ENCODE measurements at places on chromosomes 1 and 21.
A peak's percentile ranks its signal among the peaks of the same experiment; 100 is the strongest.

DNA sequence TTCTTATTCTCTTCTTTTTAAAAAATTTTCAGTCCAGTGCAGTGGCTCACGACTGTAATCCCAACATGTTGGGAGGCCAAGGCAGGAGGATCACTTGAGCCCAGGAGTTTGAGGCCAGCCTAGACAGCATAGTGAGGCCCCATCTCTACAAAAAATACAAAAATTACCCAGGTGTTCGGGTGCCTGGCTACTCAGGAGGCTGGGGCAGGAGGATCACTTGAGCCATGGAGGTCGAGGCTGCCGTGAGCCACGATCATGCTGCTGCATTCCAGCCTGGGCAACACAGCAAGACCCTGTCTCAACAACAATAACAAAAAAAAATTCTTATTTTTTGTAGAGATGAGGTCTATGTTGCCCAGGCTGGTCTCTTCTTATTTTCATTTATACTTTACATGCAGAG is 7.9 kb downstream of the PLA2G2D start:
- no peak for DNase-seq

- DNase-seq = peak; percentile 22
Measured at GRCh38 chr1:220123889-220124288, 30.0 kb downstream of the IARS2 start.

GRCh38 chr21:26170471-26171257 is at the start of gene APP:
Gene APP, minus strand, starts transcription at chr21:26170770. Its CDS starts 150 bp downstream, at chr21:26170620.
- DNase-seq = peak; percentile 55

GRCh38 chr1:2213576-2214505 is 14.3 kb upstream of the SKI start:
- DNase-seq = no peak

- no peak for DNase-seq
Measured at GRCh38 chr1:67261680-67262079, 46.0 kb upstream of the IL12RB2 start.

- no peak for DNase-seq
Measured at GRCh38 chr1:66535061-66535460, 1.1 kb downstream of the SGIP1 start.

DNA sequence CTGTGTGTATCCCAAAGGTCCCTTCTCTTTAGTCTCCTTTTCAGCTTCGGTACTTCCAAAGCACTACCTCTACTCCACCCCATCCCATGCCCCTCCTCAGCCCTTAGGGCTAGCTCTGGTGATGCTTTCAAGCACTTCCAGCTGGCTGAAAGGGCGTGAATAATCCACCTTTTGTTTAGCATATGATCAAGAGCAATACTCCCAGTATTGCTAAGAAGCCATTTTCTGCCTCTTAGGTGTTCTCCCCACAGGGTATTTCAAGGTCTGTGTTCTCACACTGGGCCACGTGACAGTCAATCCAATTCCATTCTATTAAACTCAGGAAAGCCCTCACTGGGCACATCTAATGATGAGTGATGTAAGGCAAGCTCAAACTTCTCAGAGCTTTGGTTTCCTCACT is 298.5 kb upstream of the PROX1 start:
- DNase-seq = no peak

DNA sequence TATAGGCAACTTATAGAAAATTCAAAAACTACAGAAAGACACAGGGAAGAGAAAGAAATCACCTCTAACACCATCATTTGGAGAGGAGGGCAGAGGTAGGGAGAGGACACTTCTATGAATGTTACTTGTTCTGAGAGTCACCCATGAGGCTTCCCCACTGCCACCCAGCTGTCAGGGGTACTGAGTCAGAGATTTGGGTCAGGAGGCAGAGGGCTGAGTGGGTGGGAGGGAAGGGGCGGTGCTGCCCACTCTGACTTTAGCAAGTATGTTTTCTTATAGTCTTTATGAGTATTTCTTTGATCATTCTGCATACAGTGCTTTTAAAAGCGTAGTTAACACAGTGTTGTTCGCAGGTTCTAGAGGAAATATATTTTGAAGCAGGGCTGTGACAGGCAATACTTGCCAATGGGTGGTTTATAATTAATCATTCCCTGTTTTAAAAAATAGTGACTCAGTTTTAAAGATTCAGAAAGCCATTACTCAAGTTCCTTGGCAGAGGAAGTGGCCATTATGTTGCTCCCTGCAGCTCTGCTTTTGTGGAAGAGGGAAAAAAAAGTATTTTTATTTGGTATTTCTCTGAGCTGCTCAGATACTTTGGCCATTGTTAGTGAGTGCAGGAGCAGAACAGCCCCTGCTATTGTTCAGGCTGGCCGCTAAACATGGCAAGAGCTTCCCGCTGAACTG is 18.3 kb downstream of the IL6R start:
- DNase-seq = peak; percentile 83
